ENCODE measurements at places on chromosomes 13 and 19.

DNA sequence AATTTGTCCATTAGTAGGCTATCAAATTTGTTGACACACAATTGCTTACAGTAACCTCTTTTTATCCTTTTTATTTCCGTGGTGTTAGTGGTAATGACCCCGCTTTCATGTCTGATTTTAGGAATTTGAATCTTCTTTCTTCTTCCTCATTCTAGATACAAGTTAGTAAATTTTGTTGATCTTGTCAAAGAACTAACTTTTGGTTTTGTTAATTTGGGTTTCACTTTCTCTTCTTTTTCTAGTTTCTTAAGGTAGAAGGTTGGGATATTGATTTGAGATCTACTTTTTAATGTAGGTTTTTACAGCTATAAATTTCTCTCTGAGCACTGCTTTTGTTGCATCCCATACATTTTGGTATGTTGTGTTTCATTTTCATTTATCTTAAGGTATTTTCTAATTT is 53.3 kb upstream of the SLC7A1 start:
- DNase-seq = no peak

- no peak for DNase-seq
Observed at GRCh38 chr13:75308222-75308621, 173.7 kb downstream of the TBC1D4 start.

- no peak for DNase-seq
Observed at GRCh38 chr19:42989851-42990250, 36.4 kb downstream of the PSG11 start.

DNA sequence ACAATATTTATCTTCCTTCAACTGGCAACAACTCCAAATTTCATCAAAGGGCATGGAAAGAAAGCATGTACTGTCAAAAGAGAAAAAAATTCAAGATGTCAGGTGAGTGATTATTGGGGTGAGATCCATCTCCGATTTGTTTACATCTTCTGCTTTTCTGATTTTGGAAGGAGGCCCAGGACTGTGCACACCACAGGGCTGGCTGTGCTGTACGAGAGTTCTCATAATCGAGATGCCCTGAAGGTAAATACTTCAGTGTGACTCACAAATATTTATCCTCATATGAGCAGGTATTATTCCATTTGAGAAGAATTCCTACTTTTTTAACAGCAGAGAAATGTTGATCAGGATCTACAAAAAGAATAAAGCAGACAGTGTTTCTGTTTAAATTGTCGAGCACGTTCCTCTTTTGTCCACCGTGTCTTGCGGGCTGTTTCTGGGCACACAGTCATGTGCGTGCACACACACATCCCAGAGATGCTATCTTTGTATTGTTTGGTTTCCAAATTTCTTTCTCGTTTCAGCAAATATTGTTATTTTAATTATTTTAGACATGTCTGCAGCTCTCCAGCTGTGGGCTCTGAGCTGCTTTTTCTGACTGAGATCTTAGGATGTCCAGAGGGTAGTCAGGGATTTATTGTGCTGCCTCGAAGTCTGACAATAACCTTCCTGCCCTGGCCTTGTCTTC is 103.8 kb downstream of the KL start:
- DNase-seq = no peak

DNA sequence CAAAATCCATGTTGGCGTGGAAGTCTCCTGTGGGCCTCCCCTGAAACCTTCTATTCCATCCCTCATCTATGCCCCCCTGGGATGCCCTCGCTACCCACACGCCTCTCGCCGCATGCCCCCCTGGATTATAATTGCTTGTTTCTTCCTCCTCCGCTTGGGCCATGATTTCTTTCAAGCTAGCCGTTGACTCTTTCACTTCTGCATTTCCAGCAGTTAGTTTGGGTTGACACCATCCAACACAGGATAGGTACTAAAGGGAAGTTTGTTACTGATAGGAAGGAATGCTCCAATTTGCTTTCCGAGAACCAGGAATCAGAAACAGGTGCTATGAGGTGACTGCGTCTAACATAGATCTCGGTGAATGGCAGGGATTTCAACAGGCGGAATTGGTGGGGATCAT is 7.7 kb upstream of the SLC25A15 start:
- DNase-seq = no peak

DNA sequence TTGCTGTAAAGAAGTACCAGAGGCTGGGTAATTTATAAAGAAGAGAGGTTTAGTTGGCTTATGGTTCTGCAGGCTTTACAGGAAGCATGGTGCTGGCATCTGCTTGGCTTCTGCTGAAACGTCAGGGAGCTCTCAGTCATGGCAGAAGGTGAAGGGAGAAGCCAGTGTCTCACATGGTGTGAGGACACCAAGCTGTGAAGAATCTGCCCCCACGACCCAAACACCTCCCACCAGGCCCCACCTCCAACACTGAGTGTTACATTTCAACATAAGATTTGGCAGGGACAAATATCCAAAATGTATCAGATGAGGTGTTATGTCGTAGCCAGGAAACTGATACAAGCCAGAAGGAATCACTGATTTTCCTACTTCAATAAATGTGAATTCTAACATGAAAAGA is 136.5 kb downstream of the CYSLTR2 start:
- no peak for DNase-seq

GRCh38 chr13:70172946-70173597 is 64.8 kb upstream of the KLHL1 start:
- DNase-seq = no peak

DNA sequence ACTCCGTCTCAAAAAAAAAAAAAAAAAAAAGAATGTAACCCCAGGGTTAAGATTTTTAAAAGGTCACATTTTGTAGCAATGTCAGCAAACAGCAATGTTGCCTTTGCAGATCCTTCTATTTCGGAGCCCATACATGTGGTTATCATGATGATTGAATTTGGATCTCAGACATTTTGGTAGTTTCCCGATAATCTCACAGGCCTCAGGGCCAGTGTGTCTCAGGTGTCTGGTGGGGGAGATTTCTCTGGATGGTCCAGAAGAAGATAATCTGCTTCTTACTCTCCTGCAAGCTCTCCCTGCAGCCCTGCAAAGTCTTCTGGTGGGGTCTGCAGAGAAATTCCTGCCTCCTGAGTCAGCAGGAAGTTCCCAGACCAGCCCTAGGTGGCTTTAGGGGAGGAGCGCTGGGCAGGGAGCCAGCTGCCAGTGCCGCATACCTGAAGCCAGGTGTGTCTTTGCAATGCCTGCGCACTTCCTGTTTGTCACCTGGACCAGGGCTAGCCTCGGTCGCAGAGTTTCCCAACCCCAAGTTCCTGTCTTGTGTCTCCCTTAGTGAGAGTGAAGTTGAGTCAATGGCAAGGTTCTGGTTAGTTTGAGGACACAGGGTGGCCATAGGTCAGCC is 1.4 kb downstream of the SH2D3A start:
- DNase-seq = no peak

DNA sequence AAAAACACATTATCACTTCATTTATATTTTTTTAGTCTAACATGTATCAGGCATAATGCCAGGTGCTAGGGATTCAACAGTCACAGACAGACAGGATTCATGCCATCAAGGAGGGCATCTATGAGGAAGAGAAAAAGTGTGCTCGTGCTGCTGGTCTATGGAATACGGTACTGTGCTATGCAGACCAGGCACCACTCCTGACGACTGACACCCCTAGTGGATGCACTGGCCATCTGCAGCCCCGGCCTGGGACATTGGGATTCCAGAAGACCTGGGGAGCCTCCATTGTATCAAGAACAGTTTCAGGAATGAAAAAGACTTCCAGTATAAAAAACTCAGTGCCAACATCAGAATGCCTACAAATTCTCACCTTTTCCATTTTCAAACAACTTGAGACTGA is 94.0 kb downstream of the KLF12 start:
- no peak for DNase-seq
